ENCODE measurements at places on chromosomes 2 and 18. TPM values are rescaled to one million over a fixed set of nuclear protein-coding genes. Genes with fewer than 3 reads are reported as not detected.

- no peak overlapping the region for H3K27ac ChIP-seq
- H3K4me3 ChIP-seq: no peak overlapping the region
- peaks cover 27% of the 10 kb centered on the region for H3K4me1 ChIP-seq
- DNase-seq: no peak
Measured at GRCh38 chr18:3468066-3468705, 18.2 kb downstream of the TGIF1 start.

GRCh38 chr2:152065945-152066344 lies 32.9 kb downstream of the CACNB4 start:
- peaks cover 8% of the 10 kb centered on the region for H3K27me3 ChIP-seq
- no peak for DNase-seq
- no peak overlapping the region for H3K4me3 ChIP-seq
- H3K36me3 ChIP-seq: no peaks in the 10 kb centered on the region
- H3K4me1 ChIP-seq: no peaks in the 10 kb centered on the region
- H3K27ac ChIP-seq: no peak overlapping the region

- H3K27me3 ChIP-seq: peaks cover 4% of the 10 kb centered on the region
- H3K4me1 ChIP-seq: no peaks in the 10 kb centered on the region
- H3K27ac ChIP-seq: no peak overlapping the region
- no peak for DNase-seq
Measured at GRCh38 chr2:173296235-173296634, 58.4 kb upstream of the CDCA7 start.

- no peak overlapping the region for H3K4me3 ChIP-seq
- no peak overlapping the region for H3K27ac ChIP-seq
- no peak for DNase-seq
Measured at GRCh38 chr2:138116456-138116855, 152.2 kb downstream of the HNMT start.

GRCh38 chr2:79446313-79446712 lies 66.5 kb upstream of the CTNNA2 start:
- H3K4me3 ChIP-seq: no peak overlapping the region
- H3K27ac ChIP-seq: no peak overlapping the region
- no peaks in the 10 kb centered on the region for H3K4me1 ChIP-seq
- no peaks in the 10 kb centered on the region for H3K36me3 ChIP-seq
- no peak for DNase-seq

DNA sequence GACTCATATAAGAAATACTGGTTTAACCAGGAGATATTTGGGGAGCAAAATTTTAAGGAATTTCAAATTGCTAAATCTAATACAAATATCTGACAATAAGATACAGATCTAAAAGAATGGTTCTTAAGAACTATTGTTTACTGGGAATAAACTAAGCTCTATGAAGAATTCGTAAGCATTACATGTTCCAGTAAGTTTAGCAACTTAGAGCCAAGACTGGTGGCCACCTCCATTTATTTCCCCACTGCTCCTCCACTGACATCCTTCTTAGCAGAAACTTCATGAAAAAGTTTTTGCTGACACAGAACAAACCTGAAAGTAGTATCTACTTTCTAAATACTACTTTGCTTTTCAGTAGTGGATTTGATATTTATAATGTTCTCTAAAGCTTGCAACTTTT lies 83.0 kb downstream of the ACSL3 start:
- H3K36me3 ChIP-seq: no peaks in the 10 kb centered on the region
- no peak overlapping the region for H3K27ac ChIP-seq
- H3K4me1 ChIP-seq: no peaks in the 10 kb centered on the region
- H3K4me3 ChIP-seq: no peak overlapping the region

DNA sequence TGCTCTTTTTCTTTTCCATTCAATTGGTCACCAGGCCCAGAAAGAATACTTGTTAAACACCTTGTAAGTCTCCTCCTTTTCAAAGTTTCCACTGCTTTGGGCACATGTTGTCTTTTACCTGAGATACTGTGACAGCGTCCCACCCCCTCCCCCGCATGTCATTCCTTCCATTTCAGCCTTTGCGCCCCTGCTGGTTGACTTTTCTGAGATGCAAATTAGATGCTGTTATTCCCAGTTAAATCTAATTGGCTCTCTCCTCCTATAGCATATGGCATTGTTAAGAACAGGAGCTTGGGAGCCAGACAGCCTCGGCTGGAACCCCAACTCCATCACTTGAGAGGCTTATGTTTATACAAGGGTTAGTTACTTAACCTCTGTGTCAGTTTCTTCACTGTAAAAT lies 80.3 kb upstream of the GAREM1 start:
- DNase-seq: no peak
- H3K4me1 ChIP-seq: no peaks in the 10 kb centered on the region
- H3K4me3 ChIP-seq: no peak overlapping the region

DNA sequence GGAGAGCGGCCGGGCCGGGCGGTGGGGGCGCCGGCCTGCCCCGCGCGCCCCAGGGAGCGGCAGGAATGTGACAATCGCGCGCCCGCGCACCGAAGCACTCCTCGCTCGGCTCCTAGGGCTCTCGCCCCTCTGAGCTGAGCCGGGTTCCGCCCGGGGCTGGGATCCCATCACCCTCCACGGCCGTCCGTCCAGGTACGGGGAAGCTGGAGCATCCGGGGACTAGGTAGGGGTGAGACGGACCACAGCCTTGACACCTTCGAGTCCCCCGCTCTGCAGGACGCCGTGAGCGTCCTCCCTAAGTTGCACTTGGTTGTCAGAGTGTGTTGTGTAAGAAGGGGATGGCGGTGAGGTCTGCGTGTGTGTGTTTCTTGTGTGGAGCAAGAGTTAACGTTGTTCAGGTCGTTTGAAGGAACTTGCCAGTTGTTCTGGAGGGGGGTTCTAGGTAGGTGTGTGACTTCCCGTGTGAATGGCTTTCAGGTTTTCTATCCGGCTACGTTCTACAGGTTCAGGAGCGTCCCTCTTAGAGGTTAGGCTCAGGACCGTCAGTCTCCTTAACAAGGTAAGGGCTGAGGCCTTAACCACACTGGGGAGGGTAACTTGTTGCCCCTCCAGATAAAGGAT lies 393 bp downstream of the IL1R1 start:
- peaks cover 14% of the 10 kb centered on the region for H3K4me1 ChIP-seq
- no peaks in the 10 kb centered on the region for H3K36me3 ChIP-seq
- no peak overlapping the region for H3K27ac ChIP-seq
- DNase-seq: no peak
- no peaks in the 10 kb centered on the region for H3K27me3 ChIP-seq
- peak overlapping the region; percentile 63 for H3K4me3 ChIP-seq

GRCh38 chr2:38248255-38248654 lies 128.8 kb downstream of the ATL2 start:
- no peak overlapping the region for H3K27ac ChIP-seq
- H3K4me3 ChIP-seq: no peak overlapping the region
- no peak for DNase-seq
- no peaks in the 10 kb centered on the region for H3K4me1 ChIP-seq
- H3K27me3 ChIP-seq: no peaks in the 10 kb centered on the region
- H3K36me3 ChIP-seq: no peaks in the 10 kb centered on the region

DNA sequence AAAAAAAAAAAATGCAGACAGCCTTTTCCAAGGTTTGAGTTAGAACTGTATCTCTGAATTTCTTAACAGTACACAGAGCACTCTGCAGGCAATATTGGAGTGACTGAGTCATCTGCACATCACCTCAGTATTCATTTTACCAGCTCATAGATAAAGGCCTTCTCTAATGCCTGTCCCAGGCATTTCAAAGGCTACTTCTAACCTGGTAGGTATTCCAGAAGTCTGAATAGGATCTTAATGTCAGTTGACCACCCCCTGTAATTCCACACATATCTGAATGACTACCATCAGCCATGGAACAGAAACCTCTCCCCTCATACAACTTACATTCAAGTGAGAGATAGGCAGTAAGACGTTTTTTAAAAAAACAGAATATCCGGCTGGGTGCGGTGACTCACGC lies 9.0 kb downstream of the METTL21A start:
- peak; percentile 21 for DNase-seq
- H3K4me1 ChIP-seq: peaks cover 18% of the 10 kb centered on the region
- H3K36me3 ChIP-seq: no peaks in the 10 kb centered on the region
- peak overlapping the region; percentile 73 for H3K27ac ChIP-seq
- H3K27me3 ChIP-seq: no peaks in the 10 kb centered on the region

- no peak overlapping the region for H3K4me3 ChIP-seq
- H3K27me3 ChIP-seq: no peaks in the 10 kb centered on the region
- H3K27ac ChIP-seq: no peak overlapping the region
- H3K4me1 ChIP-seq: no peaks in the 10 kb centered on the region
- H3K36me3 ChIP-seq: no peaks in the 10 kb centered on the region
- no peak for DNase-seq
Measured at GRCh38 chr2:200640176-200640575, 54.4 kb downstream of the AOX1 start.

DNA sequence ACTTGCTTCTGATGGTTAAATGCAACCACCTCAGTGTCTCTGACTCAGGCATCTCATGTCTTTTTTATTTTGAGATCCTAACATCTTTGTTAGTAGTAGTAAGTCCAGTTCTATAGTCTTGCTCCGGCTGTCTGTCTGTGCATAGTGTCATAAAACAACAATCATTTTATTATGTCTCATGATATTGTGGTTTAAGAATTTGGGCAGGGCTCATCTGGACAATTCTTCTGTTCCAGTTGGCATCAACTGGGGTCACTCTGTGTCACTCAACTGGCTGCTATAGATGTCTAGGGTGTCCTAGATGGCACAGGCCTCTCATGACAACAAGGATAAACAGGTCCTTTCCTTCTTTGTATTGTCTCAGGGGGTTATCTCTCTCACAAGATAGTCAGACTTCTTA lies 299.6 kb upstream of the ZNF521 start:
- no peaks in the 10 kb centered on the region for H3K4me1 ChIP-seq
- H3K36me3 ChIP-seq: no peaks in the 10 kb centered on the region
- H3K4me3 ChIP-seq: no peak overlapping the region

DNA sequence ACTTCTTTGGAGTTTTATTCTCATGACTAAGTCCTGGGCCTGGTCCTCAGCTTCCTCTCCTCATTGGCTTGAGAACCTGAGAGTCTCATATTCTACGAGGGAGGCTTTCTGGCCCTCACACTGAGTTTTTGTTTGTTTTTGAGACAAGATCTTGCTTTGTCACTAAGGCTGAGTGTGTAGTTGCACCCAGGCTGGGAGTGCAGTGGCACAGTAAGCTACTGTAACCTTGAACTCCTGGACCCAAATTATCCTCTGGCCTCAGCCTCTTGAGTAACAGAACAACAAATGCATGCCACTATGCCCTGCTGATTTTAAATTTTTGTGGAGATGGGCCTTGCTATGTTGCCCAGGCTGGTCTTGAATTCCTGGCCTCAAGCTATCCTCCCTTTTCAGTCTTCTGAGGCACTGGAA lies 22.6 kb downstream of the PRKRA start:
- no peak overlapping the region for H3K4me3 ChIP-seq
- peaks cover 14% of the 10 kb centered on the region for H3K36me3 ChIP-seq
- no peaks in the 10 kb centered on the region for H3K4me1 ChIP-seq
- no peak for DNase-seq

DNA sequence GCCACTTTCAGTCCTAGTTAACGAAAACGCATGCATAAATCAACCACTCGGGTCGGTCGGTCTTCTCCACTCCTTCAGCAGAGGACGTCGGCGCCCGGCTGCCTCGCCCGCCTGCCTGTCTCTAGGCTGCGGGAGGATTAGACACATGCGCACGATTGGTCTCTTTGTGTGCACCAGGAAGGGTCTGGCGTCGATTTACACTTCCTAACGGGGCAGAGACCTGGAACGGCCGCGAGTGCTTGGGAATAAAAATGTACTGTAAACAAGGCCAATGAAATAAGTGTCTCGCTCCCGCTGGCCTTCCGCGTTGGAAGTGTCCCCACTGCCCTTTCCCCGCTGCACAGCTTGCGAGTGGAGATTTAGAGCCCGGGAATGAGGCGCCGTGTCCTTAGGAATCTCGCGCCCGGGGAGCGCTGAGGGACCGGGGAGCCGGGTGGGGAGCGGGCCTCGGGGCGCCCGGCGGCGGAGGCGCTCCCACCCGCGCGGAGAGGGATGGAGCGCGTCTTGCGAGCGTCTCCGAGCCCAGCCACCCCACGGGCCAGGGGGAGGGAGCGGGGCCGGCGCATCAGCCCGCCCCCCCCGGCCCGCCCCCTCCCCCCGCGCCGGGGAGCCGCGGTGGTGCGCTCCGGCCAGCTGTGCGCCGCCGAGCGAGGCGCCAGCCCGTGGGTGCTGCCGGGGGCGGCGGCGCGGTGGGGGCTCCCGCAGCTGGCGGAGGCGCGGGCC lies at the start of gene DOK6:
DOK6 (plus strand) TSS at position 636 of the 723 bp plus-strand sequence.
- peaks cover 52% of the 10 kb centered on the region for H3K27me3 ChIP-seq
- no peaks in the 10 kb centered on the region for H3K36me3 ChIP-seq
- H3K4me3 ChIP-seq: peak within 1 kb of the TSS; percentile 17
- no peak within 1 kb of the TSS for H3K27ac ChIP-seq

GRCh38 chr2:136305517-136306192 lies 187.7 kb upstream of the CXCR4 start:
- H3K4me1 ChIP-seq: no peaks in the 10 kb centered on the region
- no peak overlapping the region for H3K27ac ChIP-seq
- H3K4me3 ChIP-seq: no peak overlapping the region
- H3K27me3 ChIP-seq: no peaks in the 10 kb centered on the region
- H3K36me3 ChIP-seq: no peaks in the 10 kb centered on the region
- no peak for DNase-seq

- H3K27ac ChIP-seq: peak overlapping the region; percentile 19
- DNase-seq: peak; percentile 48
- H3K36me3 ChIP-seq: no peaks in the 10 kb centered on the region
- H3K4me3 ChIP-seq: no peak overlapping the region
Measured at GRCh38 chr2:43333101-43333655, 106.8 kb upstream of the ZFP36L2 start.

DNA sequence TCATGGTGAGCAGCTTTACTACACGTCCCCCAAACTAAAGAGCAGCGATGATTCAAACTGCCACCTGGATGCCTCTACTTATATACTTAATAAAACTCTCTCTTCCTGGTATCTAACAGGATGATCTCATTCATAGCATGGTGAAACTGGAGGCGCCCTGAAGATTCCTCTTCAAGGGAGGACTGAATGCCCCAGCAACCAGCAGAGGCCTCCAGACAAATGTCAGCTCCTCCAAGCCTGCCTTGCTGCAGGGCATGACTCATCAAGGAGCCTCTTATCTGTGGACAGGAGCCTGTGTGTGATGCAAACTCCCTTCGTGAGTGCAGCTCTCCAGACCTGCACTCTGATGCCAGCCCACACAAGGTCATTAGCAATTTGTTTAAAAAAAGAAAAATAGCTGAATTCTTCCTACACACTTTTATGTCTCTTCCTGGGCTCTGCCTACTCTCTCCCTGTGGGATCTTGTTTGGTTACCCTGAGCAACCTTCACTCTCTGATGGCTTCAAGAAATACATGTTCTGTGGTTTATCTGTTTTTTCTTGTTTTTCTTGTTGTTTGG lies 30.2 kb downstream of the LONRF2 start:
- H3K27ac ChIP-seq: no peak overlapping the region
- H3K4me1 ChIP-seq: peaks cover 3% of the 10 kb centered on the region
- no peak for DNase-seq
- peaks cover 4% of the 10 kb centered on the region for H3K27me3 ChIP-seq

Gene COLEC12
- 13.8 TPM for total RNA-seq

Gene ANTXR1
- total RNA-seq: 10.7 TPM

Gene LOXL3
- 0.95 TPM for total RNA-seq

Gene CRYGB
- not detected for total RNA-seq

Gene FIGN
- total RNA-seq: 6.6 TPM

Gene CAPN14
- total RNA-seq: 0.23 TPM

Gene CRYGD
- not detected for total RNA-seq

Gene AFTPH
- 16.7 TPM for total RNA-seq

Gene CAVIN2
- total RNA-seq: 171 TPM

Gene CD28
- not detected for total RNA-seq
